ENCODE measurements at places on chromosomes 4 and X.

- no peak for DNase-seq
Observed at GRCh38 chrX:11470250-11470974, 177.2 kb downstream of the AMELX start.

DNA sequence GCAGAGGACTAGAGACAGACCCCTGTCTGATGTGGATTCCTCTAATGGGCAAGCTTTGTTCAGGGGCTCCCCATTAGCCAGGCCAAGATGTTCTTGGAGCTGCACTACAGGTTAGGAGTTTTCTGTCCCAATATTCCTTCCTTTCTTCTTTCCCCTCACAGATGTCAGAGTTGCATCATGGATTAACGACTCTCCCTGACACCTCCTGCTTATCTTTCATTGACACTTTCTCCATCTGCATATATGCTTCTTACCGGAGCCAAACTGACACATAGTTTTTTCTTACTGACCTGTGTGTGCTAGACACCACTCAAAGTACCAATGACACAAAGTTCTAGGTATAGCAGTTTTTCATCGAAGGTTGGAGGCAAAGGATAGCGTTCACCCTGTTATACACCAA, 228.6 kb upstream of the HCCS start:
- no peak for DNase-seq

GRCh38 chr4:99845708-99846469, 29.3 kb downstream of the DAPP1 start:
- DNase-seq, result no peak

- DNase-seq, result no peak
Observed at GRCh38 chrX:154121961-154122360, 22.1 kb upstream of the OPN1LW start.

DNA sequence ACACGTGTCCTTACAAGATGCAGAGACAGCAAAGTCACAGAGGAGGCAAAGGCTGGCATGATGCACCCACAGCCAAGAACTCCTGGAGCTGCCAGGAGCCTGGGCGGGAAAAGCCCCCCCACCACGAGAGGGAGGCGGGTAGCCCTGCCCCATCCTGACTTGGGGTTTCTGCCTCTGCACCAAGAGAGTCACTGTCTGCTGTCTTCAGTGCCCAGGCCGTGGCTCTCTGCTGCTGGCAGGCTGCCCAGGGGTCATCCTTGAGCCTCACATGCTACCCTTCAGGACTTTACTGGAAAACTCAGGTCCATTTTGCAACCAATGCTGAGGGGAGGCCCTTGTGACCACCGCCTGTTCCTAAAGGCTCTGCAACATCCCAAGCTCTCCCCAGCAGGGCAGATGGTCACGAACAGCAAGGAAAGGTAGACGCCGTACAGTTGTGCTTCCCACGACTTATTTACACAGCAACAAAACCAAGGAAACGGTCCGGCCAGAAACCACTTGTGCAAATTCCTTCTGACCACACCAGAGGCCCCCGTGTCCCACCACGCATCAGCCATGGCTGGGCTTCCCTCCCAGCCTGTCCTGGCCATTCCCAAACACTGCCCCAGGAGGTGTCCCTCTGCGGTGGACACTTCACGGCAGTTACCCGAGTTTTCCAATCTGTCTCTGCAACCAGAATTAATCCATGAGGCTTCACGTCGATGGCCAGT, 56.9 kb downstream of the ACOX3 start:
- DNase-seq, result no peak
